ENCODE measurements at places on chromosomes 1 and 21. TPM values are rescaled to one million over a fixed set of nuclear protein-coding genes. Genes with fewer than 3 reads are reported as not detected.

LRRC3 gene
- 0.97 TPM for total RNA-seq

OR14K1 gene
- total RNA-seq, result not detected

CLCA1 gene
- total RNA-seq, result not detected

HPCAL4 gene
- total RNA-seq, result not detected

FAM163A gene
- not detected for total RNA-seq

Data from bladder microvascular endothelial cell (primary cell).